Fibroblast of skin of right quadriceps (primary cell): ENCODE measurements at places on chromosomes 7 and 10.
A peak's percentile ranks its signal among the peaks of the same experiment; 100 is the strongest.

- DNase-seq = no peak
Observed at GRCh38 chr10:49172061-49172776, 16.0 kb downstream of the TMEM273 start.

- DNase-seq = no peak
Observed at GRCh38 chr10:124025152-124025551, 68.2 kb downstream of the CHST15 start.

DNA sequence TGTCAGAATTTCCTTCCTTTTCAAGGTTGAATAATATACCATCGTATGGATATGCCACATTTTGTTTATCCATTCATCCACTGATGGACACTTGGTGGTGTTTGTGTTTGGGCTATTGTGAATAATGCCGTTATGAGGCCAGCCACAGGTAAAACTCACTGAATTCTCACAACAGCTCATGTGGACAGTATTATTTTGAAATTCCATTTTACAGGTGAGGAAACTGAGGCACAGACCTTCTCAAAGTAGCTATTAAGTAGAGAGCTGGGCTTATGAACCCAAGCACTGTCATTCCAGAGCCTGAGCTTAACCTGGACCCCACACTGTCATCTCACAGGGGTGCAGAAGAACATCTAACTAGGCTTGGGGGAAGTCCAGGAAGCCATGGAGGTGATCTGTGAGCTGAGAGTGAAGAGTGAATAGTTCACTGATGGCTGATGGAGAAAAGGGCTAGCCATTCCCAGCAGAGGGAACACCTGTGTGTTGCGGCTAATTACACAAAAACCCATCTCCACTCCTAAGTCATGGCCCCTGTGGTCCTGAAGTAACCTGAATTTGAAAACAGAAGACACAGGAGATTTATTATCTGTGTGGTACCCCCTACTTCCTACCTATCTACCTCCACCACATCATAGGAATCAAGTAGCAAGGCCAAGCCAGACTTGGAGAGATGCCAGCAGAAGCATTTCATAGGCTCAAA is 8.7 kb downstream of the INMT start:
- no peak for DNase-seq

DNA sequence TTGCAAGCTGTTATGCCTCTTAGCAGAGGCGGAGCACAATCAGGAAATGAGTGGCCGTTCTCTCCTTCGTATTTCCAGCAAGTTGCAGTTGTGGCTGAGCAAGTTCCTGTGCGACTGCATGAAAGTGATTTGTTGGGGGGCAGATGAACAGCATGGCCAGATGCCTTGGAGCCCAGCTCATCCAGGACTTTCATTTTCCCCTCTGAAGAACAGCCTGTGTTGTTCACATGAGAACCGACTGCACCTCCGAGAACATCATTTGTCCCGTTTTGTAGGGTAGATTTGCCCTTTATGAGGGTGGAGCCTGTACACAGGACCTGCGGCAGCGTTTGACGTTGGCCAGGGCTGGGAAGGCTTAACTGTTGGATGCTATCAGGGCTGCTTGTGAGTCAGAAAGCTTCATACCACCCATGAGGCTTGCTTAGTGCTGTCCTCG is 4.4 kb downstream of the BAG3 start:
- DNase-seq = peak; percentile 69

- no peak for DNase-seq
Observed at GRCh38 chr10:74077416-74077815, 73.2 kb downstream of the AP3M1 start.

DNA sequence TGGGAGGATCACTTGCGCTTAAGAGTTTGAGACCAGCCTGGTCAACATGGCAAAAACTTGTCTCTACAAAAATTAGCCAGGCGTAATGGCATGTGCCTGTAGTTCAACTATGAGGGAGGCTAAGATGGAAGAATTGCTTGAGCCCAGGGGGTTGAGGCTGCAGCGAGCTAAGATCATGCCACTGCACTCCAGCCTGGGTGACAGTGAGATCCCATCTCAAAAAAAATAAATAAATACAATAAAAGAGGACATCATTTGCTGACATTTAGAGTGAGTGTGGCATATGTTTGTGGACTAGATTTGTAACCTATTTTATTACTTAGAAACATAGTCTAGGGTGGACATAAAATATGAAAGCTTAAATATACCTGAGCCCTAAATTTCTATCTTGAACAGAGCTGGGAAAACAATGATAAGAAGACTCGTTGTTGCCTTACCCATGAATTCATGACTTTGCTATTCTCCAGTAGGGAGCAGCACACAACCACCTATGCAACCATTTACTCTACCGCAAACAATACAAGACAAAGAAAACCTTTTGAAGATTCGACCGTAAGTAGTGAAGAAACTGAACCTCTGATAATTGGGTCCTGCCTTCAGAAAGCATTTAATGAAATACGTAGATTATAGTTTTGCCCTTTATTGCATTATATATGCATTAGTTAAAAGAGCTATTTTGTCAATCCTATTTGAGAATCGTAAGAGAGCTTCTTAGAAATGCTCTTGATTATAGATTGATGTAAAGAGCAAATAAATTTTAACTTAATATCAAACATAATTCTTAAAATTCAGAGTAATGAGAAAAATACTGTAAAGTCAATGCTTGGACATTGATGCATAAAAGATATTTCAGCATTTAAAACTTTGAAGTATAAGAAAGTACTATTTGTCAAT is 83.5 kb downstream of the GNAT3 start:
- peak; percentile 65 for DNase-seq

DNA sequence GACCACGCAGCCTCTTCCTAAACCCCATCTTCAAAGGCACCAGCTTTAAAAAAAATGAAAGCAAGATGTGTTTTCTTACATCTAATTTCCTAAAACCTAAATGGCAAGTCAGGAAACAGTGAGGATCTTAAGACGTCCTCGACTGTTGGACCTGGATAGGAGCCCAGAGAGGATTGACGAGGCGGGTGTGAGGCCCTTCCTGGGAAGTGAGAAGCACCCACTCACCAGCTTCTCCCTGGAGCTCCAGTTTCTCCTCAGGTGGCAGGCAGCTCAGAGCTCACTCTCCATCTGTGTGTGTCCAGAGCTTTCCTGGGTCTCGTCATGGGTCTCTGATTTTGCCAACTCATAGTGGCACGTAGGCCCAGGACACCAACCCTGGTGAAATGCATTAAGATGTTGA is 614.0 kb upstream of the AUTS2 start:
- DNase-seq = no peak

DNA sequence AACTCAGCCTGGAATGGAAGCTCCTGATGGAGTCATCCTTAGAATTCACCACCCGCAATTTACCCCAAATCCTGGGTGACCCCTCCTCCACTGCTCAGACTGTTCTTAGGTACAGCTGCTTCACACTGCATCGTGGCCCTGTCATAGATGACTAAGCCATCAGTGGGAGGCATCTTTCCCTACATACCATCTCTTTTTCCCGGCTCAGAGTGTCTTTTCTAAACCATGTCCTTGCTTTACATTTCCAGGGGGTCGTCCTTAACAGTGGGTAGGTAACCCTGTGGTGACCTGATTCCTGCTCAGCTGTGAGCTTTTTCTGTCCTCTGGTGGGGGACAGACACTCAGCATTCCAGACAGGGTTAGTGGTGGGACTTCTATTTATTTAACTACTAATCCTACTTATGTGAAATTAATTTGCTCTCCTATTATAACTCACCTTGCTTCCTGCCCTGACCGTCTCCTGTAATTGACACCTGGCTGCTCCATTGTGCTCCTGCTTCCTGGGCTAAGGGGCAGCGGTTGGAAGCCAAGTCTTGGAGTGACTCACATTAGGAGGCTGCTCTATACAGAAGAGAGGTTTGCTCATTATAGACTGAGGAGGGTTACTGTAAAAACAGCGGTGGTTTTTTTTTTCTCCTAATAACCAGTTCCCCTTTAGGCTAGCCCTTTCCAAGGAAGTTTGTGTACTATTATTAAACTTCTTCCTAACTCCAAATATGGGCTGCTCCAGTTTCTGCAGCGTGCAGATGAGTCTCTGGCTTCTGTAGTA is 40.6 kb downstream of the PYROXD2 start:
- peak; percentile 77 for DNase-seq

- DNase-seq = peak; percentile 57
Observed at GRCh38 chr7:66150471-66150870, 35.8 kb downstream of the CRCP start.

DNA sequence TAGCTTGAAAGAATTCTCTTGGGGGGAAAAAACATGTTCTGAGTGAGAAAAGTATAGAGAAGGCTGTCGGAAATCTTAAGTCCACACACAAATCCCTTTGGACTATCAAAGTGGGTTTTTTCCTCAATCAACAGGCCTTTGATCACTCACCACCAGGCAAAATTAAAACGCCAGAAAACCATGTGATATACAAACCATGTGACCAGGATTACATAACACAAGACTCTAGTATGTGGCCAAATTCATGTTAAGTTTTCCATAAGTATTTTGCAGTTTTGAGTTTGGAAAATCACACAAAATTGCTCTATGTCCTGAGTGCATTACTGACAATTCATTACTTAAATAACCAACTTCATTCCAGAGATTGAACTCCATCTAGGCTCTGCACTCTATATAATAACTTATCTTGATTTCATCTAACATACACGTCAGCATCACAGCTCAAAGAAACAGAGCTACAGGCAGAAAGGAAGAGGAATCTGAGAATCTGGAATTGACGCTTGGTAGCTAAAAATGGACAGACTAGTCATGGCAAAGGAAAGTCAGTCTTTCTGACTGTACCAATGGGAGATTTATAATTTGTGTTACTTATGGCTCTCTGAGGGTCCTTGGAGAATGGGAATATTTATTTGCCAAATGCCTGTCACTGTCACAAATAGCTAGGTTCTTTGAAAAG is 383.5 kb downstream of the SFMBT2 start:
- peak; percentile 8 for DNase-seq

- DNase-seq = no peak
Observed at GRCh38 chr7:72017756-72018155, 394.4 kb downstream of the CALN1 start.

DNA sequence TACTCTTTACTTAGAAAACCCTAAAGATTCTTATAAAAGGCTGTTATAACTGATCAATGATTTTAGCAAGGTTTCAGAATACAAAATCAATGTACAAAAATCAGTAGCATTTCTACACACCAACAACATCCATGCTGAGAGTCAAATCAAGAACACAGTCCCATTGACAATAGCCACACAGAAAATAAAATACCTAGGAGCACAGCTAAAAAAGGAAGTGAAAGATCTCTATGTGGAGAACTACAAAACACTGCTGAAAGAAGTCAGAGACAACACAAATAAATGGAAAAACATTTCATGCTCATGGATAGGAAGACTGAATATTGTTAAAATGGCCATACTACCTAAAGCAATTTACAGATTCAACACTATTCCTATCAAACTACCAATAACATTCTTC is 427.0 kb downstream of the KCNMA1 start:
- no peak for DNase-seq

- DNase-seq = no peak
Observed at GRCh38 chr10:132929953-132930548, 12.3 kb downstream of the CFAP46 start.
